ENCODE measurements at places on chromosomes 7 and 10.
A peak's percentile ranks its signal among the peaks of the same experiment; 100 is the strongest.

- DNase-seq: peak; percentile 63
These were observed 2.4 kb upstream of the EGR2 start for GRCh38 chr10:62818426-62819011.

DNA sequence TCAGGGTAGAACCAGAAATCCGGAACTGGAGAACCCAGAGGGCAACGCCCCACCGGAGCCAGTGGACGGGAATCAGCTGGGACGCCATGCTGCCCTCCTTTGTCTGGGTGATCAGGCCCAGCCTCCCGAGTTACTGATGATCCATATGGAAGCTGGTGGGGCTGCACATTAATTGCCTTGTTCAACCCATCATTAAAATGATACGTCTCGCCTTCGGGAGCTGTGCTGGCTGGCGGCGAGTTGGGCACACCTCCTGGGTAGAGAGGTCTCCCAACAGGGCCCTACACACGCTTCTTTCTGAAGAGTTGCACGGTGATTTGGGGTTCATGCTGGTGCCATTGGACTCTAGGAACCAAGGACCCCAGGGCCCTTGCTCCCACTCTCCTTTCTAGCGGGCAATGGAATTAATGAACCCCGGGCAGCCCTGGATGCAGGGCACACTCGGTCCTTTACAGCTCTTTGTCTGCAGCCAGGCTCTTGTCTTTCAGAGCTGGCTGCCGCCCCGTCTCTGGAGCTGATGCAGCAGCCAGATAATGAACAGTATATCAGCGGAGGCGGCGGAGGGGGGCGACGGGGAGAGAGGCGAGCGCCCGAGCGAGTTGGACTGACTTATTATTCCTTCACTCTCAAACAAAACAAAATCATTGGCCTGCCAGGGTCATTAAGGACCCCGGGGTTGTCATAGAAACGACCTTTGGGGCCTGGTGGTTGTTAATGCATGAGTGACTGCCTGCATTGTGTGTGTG lies 412.2 kb upstream of the ZMIZ1 start:
- no peak for DNase-seq

- no peak for DNase-seq
These were observed 94.7 kb downstream of the GALNT11 start for GRCh38 chr7:152120210-152120609.

DNA sequence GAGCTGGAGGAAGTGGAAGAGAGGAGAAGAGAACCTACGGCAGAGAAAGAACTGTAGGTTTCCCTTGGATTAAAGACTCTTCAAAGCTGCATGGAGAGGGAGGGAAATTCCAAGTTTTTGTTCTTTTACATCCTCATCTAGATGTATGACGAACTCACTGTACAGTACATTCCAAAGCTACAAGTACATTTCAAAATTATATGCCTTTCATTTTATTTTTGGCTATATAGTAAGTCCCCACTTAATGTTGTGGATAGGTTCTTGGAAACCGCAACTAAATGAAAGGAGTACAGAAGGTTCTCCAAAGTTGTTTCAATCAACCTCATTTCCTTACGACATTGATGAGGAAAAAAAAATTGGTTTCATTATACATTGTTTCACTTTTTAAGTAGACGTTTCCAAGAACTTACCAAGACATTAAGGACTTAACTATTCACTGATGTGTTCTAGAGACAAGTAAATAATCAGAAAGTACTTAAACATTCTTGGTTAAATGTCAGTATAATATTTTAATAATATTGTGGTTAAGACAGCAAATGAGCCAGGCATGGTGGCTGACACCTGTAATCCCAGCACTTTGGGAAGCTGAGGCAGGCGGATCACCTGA lies 16.1 kb upstream of the JMJD1C start:
- no peak for DNase-seq

- DNase-seq: no peak
These were observed 80.0 kb downstream of the ATXN7L1 start for GRCh38 chr7:105796365-105796764.

- no peak for DNase-seq
These were observed 70.7 kb upstream of the TNS3 start for GRCh38 chr7:47652591-47652990.

DNA sequence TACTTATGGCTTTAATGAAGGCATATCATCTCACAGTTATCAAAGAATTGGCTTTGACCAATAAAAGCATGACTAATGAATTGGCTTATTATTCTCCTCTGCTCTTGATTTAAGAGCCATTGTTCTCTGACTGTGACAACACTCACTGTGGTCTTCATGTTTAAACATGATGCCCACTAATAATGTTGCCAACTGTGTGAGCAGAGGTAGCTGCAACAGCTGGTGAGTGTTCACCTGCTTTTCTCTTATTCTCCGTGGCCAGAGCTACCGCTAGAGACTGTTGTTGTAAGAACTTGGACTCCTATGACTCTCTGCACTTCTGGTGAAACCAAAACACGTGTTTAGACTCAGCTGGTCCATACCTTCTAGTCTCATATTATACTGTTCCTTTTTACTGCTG lies 335.9 kb downstream of the XPNPEP1 start:
- DNase-seq: no peak

GRCh38 chr7:42597300-42597699 lies 314.6 kb downstream of the C7orf25 start:
- DNase-seq: no peak

DNA sequence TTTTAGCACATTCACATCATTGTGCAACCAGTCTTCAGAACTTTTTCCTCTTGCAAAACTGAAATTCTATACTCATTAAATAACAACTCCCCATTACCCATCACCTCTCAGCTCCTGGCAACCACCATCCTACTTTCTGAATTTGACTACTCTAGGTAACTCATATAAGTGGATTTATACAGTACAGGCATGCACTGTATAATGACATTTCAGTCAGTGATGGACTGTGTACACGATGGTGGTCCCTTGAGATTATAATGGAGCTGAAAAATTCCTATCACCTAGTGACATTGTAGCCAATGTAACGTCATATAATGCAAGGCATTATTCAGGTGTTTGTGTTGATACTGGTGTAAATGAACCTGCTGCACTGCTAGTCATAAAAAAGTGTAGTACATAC lies 60.1 kb downstream of the BTRC start:
- no peak for DNase-seq

GRCh38 chr10:33509231-33509831 lies 174.9 kb upstream of the NRP1 start:
- DNase-seq: peak; percentile 10

GRCh38 chr7:45985902-45986301 lies 64.8 kb upstream of the IGFBP3 start:
- no peak for DNase-seq

DNA sequence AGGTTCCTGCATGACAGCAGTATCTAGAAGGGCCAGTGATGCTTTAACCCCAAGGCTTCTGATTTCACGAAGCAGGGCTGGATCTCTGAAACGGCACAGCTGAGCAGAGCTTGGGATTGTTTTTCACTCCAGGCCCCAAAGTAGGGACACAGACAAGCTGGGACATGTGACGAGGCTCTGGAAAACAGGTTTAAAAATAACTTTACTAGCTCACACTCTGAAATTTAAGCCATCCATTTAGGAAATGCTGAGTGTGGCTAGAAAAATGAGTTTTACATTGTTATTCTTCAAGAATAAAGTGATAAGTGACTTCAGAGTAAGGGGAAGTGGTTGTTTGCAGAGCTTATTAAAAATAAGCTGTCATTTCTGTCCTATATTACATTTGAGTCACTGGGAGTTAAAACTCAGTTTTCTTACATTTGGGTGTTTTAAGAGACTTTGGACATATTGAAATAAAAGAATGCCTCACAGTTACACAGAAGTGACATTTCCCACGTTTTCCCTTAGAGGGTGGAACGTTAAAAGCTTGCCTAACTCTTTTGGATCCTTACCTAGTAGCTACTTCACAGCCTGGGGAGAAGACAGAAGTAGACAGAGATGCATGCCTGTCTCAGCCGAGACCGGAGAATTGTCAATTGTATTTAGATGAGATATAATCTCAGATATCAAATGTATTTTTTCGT lies 107.8 kb downstream of the GALNT17 start:
- no peak for DNase-seq

DNA sequence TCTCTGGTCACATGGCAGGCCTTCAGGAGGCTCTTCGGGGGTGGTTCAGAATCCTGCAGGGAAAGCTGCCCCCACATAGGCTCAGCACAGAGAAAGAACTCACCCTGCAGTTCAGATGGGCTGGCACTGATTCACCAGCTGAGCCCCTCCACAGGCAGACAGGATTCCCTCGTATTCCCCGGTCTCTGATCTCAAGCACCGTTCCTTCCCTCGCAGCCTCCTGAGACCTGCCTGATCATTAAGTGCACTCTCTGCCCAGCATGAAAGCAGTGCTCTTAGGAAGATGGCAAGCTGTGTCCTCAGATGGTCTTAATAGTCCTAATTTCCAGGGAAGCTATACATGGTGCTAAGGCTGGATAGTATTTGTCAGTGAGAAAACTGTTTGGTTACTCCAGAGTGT lies 78.2 kb upstream of the NPS start:
- DNase-seq: no peak

DNA sequence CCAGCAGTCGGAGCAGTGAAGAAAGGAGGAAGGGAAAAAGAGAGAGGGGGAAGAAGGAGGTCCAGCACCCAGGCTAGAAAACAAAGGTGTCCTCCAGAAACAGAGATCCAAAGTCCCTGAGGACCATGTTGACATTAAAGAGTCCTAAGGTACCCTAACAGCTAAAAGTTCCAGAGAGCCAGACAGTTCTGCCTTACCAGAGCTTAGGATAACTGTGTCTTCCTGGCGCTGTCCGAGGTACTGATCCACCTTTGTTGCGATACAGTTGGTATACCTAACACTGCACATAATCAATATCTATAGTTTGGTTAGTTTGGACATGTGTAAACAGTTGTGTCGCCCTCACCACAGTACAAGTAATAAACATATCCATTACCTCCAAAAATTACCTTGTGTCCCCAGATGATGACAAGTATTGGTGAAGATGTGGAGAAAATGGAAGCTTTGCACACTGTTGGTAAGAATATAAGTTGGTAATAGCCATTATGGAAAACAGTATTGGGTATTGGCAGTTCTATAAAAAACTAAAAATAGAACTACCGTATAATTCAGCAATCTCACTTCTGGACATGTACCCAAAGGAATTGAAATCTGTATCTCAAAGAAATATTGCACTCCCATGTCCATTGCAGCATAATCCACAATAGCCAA lies 59.8 kb downstream of the GRID1 start:
- no peak for DNase-seq

- DNase-seq: peak; percentile 2
These were observed 97.4 kb upstream of the BMPER start for GRCh38 chr7:33807779-33808482.

DNA sequence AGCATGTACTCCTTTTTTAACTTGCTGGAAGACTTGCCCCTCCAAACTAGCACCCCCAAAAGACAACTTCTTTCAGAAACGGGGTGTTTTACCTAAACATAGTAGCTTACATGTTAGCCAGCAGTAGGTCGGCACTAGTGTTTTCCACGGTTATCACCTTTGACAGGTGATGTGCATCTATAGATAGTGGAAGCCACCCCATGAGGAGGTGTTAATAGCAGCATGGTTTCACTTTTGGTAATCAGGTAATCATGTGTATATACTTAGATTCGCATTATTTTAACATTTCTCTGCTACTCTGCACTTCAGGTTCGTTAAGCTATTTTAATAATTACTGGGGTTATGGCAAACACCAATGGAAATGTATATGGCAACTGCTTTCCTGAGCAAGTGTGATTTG lies 17.6 kb downstream of the SRI start:
- DNase-seq: no peak

- no peak for DNase-seq
These were observed 9.1 kb upstream of the PAX2 start for GRCh38 chr10:100736144-100736808.

DNA sequence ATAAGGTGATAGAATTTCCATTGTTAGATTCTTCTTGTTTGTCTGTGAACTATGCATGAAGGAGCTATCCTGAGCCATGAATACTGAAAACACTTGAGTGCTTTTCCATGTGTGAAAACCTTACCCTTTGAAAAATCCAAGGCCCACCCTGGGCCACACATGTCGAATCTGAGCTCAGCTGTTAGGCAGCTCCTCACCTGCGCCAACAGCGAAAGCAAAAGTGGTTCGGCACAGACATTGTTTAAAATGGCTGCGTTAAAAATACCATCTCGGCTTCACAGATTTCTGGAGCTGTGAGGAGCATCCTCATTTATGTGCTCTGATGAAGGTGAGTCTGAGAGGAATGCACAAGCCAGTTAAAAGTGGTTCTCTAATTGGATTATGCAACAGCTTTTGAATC lies 137.7 kb downstream of the NEUROD6 start:
- DNase-seq: no peak

- no peak for DNase-seq
These were observed 30.7 kb upstream of the ELOVL3 start for GRCh38 chr10:102195296-102195870.

DNA sequence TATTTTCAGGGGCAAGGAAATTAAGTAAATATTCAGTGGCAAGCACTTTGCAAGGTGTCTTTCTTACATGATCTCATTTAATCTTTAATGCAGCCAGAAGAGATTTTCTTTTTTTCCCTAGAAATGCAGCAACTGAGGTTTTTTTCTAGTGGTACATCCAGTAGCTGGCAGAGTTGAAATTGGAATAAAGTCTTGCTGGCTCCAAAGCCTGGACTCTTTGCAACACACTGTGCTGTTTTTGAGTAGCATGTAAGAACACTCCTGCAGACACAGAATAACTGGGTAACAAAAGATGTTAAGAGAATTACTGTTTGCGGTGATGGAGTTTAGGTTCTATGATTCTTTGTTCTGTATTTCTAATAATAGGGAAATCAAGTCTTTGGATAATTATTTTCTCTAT lies 123.6 kb downstream of the PON1 start:
- DNase-seq: no peak

- DNase-seq: no peak
These were observed 35.5 kb upstream of the KMT2E start for GRCh38 chr7:104978460-104978859.

GRCh38 chr7:95631527-95631926 lies 35.2 kb upstream of the PDK4 start:
- DNase-seq: no peak

DNA sequence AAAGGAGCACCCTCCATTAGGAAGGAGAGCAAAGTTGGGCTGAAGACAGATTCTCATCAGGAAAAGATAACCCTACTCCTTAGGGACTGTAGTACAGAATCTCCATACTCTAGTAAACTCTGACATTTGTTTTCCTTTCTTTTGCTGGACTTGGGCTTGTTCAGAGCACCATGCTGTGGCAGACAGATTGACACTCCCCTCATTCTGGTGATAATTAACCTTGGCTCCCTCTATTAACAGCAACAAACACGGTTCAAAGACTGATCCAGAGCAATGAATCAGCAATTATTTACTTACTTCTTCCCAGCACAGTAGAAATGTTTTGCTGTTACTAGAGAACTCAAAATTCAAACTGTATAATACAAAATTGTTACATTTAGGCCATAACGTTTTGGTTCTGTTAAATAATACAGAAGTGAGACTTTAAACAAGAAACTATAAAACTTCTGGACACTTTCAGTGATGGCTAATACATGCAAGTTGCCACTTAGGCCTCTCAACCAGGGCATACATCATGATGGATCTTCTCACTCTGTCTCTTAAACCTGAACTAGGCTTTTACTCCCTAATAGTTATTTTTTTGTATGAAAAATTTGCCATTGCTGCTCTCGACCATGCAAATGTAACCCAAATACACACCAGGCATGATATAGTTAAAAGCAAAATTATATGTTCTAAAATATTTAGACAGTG lies 639.0 kb downstream of the IPMK start:
- no peak for DNase-seq
